Stimulated activated CD8-positive, alpha-beta memory T cell treated with anti-CD3 and anti-CD28 coated beads, Interleukin-4, amount 100 ng/mL, for 4 hours (primary cell): ENCODE measurements at places on chromosomes 4 and X.

GRCh38 chr4:155408796-155409195 is 32.0 kb upstream of the MAP9 start:
- no peak for DNase-seq

- DNase-seq = no peak
These were observed 59.8 kb downstream of the MRPL1 start for GRCh38 chr4:77922158-77923094.

GRCh38 chr4:153137159-153137558 is 67.1 kb upstream of the TRIM2 start:
- DNase-seq = no peak

- no peak for DNase-seq
These were observed 25.8 kb upstream of the USP46 start for GRCh38 chr4:52684896-52685295.

DNA sequence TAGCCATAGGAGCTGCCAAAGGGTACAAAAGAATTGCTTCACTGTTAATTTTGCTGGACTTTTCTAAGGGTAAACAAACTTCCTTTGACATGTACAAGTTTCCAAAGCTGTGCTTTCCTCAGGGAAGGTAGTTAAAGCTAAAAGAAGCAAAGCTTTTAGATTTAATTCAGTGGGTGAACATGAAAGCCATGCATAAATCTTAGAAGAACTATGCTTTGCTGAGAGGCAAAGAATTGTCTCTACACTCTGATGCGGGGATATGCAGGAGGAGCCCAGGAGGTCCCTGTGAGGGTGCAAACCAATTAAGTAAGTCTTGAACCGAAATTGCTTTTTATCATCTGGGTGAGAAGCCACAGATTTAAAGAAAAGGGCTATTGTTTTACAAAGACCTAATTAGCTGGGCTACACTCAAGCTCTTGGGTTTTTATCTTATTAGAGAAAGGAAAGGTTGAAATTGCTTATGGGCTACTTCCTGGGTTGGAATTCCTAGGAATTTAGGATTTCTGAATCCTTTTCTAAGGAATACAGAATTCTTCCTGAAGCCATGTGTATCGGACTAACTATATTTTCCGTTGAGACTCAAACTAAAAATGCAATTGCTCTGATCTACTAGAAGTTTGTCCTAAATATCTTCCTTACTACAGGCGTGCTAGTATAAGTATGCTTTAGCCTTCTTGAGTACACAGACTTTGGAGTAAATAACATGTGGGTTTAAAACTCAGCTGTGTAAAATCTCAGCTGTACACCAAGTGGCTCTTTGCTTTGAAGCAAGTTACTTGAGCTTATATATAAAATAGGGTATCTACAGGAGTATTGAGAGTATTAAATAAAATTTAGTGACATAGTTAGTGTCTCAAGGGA is 188.4 kb upstream of the ANK2 start:
- no peak for DNase-seq

GRCh38 chr4:87034527-87034926 is 99.7 kb downstream of the AFF1 start:
- no peak for DNase-seq

- DNase-seq = no peak
These were observed 234.8 kb downstream of the IL15 start for GRCh38 chr4:141871086-141871770.

DNA sequence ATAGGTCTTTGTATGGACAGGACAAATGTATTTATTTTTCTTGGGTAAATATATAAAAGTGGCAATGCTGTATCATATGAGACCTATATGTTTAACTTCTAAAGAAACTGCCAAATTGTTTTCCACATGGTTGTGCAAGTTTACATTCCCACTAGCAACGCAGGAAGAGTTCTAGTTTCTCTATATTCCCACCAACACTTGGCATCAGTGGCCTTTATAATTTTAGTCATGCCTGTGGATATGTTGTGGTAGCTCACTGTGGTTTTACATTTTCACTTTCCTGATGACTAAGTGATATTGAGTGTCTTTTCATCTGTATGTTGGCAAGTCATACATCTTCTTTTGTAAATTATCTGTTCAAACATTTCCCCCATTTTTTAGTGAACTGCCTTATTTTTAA is 126.0 kb downstream of the EMCN start:
- DNase-seq = no peak

DNA sequence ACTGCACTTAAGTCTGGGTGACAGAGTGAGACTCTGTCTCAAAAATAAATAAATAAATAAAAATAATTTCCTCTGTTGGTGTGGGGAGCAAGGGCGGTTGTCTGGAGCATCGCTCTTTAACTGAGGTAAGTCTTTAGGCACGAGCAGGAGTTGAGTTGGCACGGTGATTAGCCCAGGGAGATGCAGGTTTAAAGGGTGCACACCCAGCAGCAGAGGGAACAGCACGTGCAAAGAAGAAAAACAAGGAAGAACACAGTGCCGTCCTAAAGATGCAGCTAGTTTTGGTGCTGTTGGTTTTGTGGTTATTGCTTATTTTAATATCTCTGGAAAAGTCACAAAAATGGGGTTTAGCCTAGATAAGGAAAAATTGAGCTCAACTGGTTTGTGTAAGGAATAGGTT is 87.8 kb downstream of the DHX15 start:
- DNase-seq = no peak

DNA sequence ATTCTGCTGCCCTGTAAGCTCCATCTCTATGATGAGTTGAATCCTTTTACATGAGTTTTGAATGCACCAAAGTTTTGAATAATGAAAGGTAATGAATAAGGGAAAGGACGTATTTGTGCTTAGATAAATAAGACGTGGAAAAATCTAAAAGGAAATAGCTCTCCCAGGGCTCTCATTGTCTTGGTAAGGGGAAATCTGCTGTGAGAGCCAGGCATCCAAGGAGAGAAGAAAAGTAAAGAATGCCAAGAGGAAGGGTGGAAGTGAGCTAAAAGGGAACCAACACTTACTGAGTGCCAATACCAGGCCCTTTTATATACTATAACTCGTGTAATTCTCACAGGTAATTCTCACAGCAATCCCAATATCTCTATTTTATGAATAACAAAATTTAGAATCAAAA is 62.6 kb upstream of the KLHL13 start:
- no peak for DNase-seq

DNA sequence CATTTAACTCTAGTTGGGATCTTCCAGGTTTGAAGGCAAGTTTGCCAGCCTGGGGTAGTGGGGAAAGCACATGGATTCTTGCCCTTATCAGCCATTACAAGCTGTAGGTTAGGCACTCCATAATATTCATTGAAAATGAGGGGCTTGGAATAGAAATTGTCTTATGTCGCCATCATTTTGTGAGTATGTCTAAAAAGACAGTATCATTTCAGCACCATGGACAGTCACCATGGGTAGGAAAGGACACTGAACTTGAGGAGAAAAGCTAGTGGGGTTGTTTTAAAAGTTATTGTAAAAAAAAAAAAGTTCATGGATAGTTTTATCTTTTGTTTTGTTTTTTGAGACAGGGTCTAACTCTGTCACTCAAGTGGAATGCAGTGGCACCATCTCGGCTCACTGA is 356.1 kb downstream of the HNRNPD start:
- DNase-seq = no peak

- no peak for DNase-seq
These were observed 129.4 kb upstream of the ARSJ start for GRCh38 chr4:114108869-114109268.

GRCh38 chrX:132216283-132216682 is 3.0 kb downstream of the RAP2C start:
- no peak for DNase-seq

DNA sequence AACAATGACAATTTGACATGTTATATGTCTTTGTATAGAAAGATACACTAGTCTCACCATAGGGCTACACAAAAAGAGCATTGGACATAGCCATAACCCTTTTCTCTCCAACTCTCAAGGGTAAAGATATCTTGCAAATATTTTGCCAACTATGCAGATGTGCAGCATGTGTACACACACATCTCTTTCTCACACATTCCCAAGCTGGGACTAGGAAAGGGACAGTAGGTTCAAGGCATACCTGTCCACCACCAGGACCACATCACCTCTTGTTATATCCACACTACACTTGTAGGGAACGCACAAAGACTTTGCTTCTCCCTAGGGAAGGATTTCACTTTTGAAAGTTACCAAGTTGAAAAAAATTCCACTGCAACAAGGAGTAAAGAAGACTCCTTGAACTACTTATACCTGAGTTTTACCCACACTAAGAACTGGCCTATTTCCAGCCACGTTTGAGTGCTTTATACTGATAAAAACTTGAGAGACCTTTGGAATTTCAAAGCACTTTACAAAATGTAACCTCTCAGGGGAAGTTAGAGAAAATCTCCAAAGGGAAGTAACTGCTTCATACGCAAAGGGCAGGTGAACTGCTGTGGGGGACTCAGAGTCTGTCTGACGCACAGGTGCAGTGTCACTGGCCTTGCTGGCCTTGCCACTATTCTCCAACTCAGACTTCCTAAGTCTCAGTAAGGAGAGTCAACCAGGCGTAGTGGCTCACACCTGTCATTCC is 36.9 kb downstream of the NR3C2 start:
- no peak for DNase-seq

DNA sequence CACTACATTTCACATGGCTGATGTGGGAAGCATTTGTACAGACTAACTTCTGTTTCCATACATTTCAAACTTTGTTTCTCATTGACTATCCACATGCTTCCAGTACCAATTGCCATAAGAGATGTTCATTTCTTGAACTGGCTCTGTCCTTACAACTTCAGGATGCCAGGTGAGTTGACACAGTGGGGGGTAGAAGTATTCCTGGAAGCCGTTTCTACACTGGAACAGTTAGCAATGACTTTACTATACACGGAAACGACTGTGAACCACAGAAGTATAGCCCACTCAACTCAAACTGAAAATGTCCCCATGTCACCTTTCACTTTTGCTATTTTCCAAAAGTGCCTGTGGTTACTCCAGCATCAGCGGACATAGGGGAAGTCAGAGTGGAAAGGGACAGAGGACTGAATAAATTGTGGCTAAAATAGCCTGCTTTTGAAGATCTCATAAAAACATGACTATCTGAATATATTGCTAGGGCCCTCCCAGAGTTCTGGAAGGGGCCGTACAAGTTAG is 38.0 kb upstream of the DSPP start:
- DNase-seq = no peak

- no peak for DNase-seq
These were observed 77.0 kb upstream of the C4orf50 start for GRCh38 chr4:6095023-6095752.

- DNase-seq = no peak
These were observed 14.5 kb downstream of the WDFY3 start for GRCh38 chr4:84952004-84952403.

DNA sequence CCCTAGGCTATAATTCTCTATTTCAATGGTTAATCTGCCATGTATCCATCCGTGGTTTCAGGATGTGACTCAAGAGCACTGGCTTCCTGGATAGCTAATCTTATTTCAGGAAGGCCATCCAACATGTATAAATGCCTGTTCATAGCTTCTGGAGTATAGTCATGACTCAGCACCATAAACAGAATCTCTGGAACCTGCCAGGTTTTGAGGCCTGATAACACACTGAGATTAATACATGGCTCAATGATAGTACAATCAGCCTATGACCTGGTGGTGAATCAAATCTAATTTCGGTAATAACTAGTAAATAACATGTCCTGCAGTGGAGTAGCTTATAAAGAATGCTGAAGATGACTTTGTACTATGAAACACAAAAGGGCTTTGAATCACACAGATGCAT is 5.7 kb upstream of the IL13RA2 start:
- DNase-seq = no peak

DNA sequence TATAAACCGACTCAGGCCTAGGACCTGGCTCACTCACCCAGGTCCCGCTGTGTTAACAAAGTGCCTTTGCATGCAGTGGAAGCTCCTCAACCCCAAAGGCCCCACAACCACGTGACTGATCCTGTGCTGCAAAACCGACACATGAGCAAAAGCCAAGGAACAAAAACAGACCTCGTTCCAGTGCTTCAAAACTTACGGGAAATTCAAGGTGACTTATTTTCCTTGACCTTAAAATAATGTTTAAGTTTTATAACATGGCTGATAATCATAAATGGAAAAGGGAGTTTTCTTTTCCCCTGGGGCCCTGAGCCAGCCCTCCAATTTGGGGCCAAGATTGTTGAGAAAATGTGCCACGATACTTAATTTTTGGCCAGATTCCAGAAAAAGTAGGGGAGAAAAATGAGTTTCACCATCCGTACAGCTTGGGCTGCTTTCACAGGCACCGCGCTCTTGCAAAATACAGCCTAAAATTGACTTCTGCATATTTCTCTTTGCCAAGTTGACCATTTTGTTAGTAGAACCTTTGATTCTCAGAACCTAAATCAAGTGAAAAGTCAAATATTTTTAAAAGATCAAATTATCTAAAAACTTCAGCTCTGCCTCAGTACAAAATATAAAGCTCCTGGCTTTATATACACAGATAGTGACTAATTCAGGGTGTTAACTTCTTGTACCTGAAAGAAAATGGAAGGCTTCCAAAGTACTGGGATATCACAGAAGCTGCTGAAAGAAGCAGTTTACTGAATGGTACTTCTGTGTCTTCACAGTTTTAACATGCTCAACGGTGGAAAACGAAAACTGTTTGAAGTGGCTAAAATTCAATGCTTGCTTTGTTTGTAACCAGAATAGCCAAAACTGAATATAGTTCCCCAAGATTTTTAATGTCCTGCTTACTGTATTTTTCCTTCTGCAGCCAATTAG is 93.8 kb downstream of the APBB2 start:
- no peak for DNase-seq

- DNase-seq = no peak
These were observed 383.0 kb upstream of the TENM3 start for GRCh38 chr4:181860157-181860556.

GRCh38 chr4:121788896-121789295 is 12.2 kb upstream of the EXOSC9 start:
- DNase-seq = no peak

DNA sequence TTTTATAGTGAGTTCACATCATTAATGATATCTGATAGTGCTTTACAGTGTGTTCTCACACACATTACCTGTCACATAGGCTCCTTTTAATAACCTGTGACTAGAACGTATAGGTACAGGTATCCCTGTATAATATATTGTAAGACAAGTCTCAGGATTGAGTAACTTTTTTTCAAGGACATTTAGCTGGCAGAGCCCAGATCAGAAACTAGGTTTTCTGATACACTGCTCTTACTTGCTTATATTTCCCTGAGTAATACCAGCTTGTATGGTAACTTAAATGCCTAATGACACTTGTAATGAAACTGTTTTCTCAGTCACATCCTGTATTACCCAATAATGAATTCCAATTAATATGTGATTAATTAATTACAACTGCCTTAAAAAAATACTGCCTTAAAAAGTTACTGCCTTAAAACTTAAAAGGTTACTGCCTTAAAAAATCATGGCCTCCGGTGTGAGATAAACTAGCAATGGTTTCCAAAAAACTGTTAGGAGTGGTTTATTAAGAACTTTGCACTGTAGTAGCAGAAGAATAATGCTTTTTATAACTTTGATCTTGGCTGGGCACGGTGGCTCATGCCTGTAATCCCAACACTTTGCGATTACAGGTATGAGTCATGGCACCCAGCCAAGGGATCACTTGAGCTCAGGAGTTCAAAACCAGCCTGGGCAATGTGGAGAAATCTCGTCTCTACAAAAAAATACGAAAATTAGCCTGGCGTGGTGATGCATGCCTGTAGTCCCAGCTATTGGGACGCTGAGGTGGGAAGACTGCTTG is 11.9 kb downstream of the COPS4 start:
- no peak for DNase-seq

- DNase-seq = no peak
These were observed 81.5 kb downstream of the ARX start for GRCh38 chrX:24934279-24934678.
